GM23248 (cell line): ENCODE measurements at places on chromosomes 4 and X. TPM values are rescaled to one million over a fixed set of nuclear protein-coding genes. Genes with fewer than 3 reads are reported as not detected.

GRCh38 chr4:176810481-176811249 lies 17.9 kb upstream of the VEGFC start:
- peak; percentile 32 for DNase-seq

Gene LANCL3
- total RNA-seq, result not detected in 2 replicates

GRCh38 chr4:118774989-118775388 lies 60.9 kb downstream of the SEC24D start:
- DNase-seq, result peak; percentile 53

Gene SYN1
- total RNA-seq, result not detected in 2 replicates

GRCh38 chrX:48752498-48752897 lies 9.0 kb upstream of the GLOD5 start:
- DNase-seq, result no peak

DNA sequence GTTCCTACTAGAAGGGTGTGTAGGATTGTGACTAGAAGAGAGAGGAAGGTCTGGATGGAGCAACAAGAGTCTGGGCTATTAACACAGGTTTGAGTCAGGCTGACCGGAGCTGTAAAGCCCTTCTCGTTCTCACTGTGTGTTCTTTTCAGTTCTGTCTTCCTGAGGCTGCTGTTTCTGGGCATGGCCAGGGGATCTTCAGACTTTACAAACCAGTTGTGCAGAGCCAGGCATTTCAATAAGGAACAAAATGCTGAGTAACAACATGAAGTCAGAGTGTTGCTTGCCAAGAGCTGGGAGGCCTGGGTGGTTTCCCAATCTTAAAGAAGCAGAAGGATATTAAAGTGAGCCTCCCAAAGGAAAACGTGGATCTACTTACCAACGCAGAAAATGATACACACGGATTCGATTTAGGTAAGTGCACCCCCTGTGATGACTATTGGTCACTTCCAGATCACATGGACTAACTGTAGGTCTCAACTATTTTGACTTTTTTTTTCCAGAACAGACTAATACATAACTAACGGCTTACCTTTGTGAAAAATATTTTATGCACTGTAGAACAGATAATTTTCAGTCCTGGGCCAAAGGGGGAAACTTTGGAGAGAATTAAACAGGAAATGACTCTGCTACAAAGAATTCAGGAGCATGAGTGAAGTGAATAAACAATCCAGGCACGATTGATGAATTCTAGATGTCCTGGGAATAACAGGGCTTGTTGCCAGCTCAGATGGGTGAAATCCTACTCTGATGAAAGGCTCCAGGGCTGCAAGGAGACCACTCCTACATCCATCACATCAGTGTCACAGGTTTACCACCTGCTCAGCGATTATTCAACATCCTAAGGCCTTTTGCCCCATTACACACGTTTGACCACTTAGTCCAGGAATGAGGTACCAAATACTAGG lies 94.5 kb downstream of the ANXA3 start:
- peak; percentile 95 for DNase-seq

GRCh38 chr4:156102411-156102810 lies 148.7 kb upstream of the CTSO start:
- no peak for DNase-seq

DNA sequence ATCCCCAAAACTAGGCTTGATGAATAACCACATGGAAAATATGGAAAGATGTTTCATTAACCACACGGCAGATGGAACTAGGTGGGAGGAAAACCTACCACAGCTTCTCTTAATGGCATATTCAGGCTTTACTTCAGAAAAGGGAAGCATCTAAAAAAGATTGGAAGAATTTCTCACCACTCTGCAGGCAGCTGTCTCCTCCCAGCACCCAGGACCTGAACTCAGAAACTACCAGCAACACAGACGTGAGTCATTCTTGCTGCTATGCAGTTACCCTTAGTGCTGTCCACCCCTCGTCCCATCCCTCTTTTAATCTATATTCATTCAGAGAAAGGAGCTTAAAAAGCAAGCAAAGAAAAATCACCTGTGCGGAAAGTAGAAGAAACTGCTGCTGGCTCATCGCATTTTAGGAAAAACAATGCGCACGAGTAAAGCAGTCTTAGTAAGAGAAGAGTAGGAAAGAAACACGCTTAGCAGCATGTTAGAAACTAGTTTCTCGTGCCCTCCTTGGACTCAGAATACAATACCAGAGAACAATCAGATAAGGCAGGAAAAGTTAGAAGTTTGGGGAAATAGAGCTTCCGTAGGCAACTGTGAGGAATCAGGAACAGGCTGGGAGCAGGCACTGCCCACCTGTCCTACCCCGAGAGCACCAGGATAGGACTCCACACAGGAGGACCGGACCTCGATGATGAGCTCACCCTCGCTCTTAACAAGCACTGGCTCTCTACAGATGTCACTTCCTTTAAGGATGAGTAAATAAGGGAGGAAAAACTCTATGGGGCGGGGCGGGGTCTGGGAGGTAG lies 48.1 kb upstream of the ENPP6 start:
- DNase-seq, result peak; percentile 56

GRCh38 chrX:25226151-25226550 lies 210.4 kb upstream of the ARX start:
- DNase-seq, result no peak

GRCh38 chr4:152528060-152528459 lies 7.8 kb downstream of the FBXW7 start:
- no peak for DNase-seq

DNA sequence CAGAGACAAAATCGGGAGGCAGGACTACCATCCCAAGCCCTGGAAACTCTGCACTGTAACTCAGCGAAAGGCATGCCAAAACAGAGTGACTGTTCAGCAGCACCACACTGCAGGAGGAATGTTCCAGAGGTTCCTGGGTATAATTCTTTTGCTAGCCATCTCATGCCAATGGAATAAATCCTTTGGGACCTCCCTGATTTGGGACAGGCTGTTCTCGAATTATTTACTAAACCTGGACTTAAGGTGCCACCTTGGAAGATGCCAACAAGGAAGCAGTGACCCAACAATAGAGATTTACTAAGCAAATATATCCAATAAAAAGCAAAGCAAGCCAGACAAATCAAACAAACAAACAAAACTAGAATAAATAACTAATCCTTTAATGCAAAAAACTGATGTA lies 9.3 kb downstream of the AADAT start:
- no peak for DNase-seq

DNA sequence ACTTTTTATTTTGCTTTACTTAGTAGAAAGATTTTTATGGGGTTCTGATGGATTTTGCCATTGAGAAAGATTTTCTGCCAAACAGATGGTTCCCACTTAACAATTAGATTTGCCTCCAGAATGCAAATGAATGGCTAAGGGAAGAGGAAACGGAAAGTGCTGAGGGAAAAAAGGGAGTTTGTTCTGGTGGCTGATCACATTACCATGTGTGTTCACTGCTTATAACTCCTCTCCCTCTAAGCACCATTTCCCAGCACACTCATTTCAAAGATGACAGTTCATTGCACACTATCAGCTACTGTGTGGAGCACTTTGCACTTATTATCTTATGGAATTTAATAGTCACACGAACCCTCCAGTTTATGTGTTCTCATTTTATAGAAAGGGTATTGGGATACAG lies 68.0 kb upstream of the GRID2 start:
- no peak for DNase-seq

Gene CYBB
- total RNA-seq, result not detected in 2 replicates

DNA sequence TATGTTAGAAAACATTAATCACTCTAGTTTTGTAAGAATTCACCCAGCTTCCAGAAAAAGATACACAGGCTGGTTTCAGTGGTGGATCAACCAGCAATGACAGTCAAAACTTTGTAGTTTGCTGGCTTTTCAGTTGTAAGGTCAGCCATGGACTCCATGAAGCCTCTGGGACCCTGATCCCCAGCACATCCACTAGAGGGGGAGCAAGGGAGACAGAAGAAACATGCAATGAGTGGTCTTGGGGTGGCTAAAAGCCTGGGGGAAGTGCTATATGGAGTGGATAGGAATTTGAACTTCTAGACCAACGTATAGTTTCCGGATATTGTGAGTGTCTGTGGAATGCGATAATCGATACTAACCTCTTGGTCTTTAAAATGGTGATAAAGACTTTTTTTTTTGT lies 72.7 kb downstream of the AFF2 start:
- no peak for DNase-seq

GRCh38 chr4:38926896-38927295 lies 59.3 kb downstream of the FAM114A1 start:
- DNase-seq, result no peak

DNA sequence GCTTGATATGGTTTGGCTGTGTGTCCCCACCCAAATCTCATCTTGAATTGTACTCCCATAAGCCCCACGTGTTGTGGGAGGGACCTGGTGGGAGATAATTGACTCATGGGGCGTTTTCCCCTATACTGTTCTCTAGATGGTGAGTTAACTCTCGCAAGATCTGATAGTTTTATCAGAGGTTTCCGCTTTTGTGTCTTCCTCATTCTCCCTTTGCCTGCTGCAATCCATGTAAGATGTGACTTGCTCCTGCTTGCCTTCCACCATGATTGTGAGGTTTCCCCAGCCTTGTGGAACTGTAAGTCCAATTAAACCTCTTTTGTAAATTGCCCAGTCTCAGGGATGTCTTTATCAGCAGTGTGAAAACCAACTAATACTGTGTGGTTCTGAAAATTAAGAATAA lies 11.5 kb downstream of the SLAIN2 start:
- no peak for DNase-seq

- peak; percentile 95 for DNase-seq
Observed at GRCh38 chr4:110484767-110485166, 8.8 kb downstream of the ENPEP start.

Gene SPOCK3
- not detected in 2 replicates for total RNA-seq

- DNase-seq, result no peak
Observed at GRCh38 chr4:7744142-7744804, 195.4 kb downstream of the AFAP1 start.

DNA sequence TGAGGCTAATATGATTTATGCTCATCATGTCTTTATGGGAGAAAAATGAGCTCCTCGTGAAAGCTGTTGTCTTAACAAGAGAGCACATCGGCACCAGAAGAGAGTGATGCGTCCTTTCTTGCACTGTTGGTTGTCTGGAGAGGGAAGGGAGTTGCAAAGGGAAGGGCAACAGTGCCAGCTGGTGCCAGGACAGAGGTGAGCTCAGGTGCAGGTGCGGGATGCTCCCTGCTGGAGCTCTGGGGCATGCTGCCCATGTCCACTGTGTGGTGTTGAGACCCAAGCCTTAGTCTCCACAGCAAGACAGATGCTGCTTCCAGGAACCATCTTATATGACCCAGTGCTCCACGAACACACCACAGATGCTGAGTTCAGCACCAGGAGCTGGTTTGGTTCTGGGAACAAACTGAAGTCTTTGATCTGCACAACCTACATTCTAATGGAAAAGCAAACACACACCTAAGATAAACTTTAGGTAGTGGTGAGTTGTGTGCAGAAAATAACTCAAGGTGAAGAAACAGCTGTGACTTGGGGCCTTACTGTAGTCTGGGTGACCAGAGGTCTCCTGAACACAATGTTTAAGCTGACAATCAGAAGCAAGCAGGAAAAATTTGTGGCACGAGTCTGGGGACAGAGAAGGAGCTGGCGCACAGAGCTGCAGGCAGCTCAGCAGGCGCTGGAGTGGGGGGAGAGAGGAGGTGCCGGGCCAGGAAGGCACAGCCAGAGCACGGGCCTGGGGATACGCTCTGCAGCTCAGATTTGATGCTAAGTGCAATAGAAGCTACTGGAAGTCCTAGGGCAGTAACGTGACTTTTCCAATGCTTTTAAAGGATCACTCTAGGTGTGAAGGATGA lies 73.2 kb downstream of the HAUS3 start:
- DNase-seq, result no peak

DNA sequence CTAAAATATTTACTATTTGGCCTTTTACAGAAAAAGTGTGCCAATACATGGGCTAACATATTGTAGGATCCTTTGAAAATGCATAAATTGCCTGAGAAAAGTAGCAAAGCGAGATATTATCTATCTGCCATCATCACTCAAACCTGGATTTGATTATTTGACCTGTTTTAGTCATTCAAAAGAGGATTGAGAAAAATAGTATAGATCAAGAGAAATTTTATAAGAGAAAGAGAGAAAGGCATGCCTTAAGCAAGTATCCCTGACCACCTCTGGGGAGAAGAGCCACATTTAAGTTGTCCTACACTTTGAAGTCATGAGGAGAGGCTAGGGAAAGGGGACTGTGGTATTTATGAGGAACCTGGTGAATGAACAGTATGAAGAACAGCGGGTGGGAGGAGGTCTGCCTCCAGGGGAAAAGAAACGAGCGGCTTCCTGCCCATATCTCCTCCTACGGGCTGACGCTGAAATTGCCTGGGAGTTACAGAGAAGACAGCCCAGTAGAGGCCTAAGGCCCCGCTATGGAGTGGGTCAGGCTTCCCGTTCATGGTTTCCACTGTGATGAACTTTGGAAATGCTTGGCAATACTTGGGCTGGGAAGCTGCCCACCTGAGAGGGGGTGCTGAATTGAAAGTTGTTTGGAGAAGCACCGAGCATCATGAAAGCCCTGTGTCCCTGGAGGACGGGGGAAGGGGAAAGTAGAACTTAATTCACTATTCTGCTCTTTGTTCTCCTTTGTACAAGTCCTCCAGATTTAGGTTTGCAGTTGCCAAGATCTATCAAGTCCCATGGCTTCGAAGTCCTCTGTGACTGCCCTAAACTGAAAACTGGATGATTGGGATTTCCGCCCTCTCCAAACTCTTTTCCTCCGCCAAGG lies 106.9 kb upstream of the ACSL4 start:
- peak; percentile 25 for DNase-seq

Gene USP26
- not detected in 2 replicates for total RNA-seq
